ENCODE measurements at places on chromosomes 16 and 17. TPM values are rescaled to one million over a fixed set of nuclear protein-coding genes. Genes with fewer than 3 reads are reported as not detected.

- DNase-seq: no peak
Observed at GRCh38 chr17:30450125-30451027, 26.8 kb upstream of the GOSR1 start.

GRCh38 chr16:24908716-24909115 lies 63.0 kb downstream of the SLC5A11 start:
- no peak for DNase-seq

DNA sequence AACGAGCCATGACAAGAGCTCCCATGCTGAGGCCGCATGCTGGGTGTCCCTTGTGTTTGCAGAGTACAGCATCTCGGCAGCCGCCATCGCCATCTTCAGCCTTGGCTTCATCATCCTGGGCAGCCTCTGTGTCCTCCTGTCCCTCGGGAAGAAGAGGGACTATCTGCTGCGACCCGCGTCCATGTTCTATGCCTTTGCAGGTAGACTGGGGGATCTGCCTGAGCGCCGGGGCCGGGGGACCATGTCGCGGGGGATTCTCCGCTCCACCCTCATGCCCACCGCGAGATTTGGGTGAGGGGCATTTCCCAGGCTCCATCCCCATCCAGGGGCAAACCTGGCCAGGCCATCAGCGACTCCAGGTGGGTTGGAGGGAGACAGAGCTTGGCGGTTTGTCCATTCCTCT lies 10.7 kb downstream of the CACNG1 start:
- peak; percentile 11 for DNase-seq

DNA sequence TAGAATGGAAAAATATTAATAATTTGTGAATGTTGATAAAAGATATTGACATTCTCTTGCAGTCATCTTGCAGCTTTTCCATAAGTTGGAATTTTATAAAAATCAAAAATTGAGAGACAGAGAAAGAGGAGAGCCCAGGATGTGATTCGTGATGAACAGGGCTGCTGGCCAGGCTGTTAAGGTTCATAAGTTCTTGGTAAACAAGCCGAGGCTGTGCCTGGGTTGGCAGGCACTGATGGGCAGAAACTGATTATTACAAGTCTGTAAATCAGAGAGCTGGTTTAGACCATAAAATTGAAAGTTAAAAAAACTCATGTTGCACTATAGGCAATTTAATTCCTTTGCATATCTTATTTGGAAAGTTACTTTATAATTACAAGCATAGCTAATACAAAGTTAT lies 533.7 kb downstream of the HAPSTR1 start:
- DNase-seq: no peak

GRCh38 chr17:79202480-79202879 lies 127.9 kb downstream of the ENGASE start:
- DNase-seq: no peak

- no peak for DNase-seq
Observed at GRCh38 chr17:20998571-20999043, 44.2 kb downstream of the USP22 start.

- no peak for DNase-seq
Observed at GRCh38 chr17:42077755-42078154, 20.5 kb downstream of the ZNF385C start.

- DNase-seq: no peak
Observed at GRCh38 chr17:66203274-66204015, 11.5 kb upstream of the CEP112 start.

- peak; percentile 53 for DNase-seq
Observed at GRCh38 chr17:60971515-60972369, 294.1 kb downstream of the BCAS3 start.

- no peak for DNase-seq
Observed at GRCh38 chr16:76573281-76573680, 296.1 kb downstream of the CNTNAP4 start.

- DNase-seq: no peak
Observed at GRCh38 chr16:76195056-76195455, 82.1 kb upstream of the CNTNAP4 start.

The ABI3 gene
- total RNA-seq: 48.2 TPM

The KRTAP1-1 gene
- total RNA-seq: not detected

The TERB1 gene
- total RNA-seq: 0.15 TPM

The C16orf92 gene
- total RNA-seq: not detected

The SDR42E2 gene
- total RNA-seq: not detected

The NPB gene
- not detected for total RNA-seq

The SNX20 gene
- total RNA-seq: 94.7 TPM

The ARHGAP44 gene
- not detected for total RNA-seq

The CACNG3 gene
- total RNA-seq: not detected

Measured in activated CD4-positive, alpha-beta memory T cell treated with anti-CD3 and anti-CD28 coated beads, Interleukin-2, amount 10 ng/mL, durations not matched to agents 7 days and 5 days (primary cell).